Heart right ventricle (tissue), 16 donors: ENCODE measurements at places on chromosomes 12 and 14. TPM values are rescaled to one million over a fixed set of nuclear protein-coding genes. Genes with fewer than 3 reads are reported as not detected.

Gene HOXC13
- not detected for total RNA-seq

DNA sequence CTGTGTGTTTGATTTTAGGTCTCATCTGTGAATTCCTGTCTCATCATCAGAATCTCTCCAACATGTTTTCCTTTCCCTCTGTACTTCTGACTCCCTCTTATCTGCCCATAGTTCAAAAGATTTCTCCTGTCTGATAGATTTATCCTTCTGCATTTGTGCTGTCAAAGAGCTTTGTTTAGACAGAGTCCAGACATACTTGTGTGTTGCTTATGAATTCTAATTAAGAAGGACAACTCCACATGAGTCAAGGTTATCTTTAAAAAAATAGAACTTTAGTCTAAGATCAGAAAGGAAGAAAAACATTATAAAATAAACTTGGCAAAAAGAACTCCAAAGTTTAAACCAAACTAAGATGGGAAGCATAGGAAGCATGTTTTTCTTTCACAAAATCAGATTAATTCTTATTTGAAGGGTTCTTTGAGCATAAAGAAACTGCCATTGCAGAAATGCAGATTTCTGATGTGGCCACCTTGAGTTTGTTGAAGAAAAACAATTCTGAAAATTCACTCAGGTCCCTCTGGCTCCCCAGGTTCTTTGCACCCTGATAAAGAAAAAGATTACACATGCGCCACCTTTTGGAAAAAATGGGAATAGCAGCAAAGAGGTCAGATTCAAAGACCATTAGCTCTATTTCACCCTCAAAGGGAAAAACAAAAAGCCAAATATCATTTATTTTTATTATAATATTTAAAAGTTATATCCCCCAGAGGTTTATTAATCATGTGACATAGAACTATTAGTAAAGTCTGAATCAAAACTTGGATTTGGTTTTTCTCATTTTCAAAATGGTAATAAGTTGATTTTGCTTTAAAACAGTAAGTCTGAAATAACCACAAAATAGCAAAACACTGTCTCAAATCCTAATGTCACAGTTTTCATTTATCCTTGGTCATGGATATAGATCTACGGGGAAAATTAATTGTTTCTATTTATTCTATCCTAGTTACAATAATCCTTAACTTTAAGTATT lies 143.7 kb upstream of the DCN start:
- no peak for DNase-seq

DNA sequence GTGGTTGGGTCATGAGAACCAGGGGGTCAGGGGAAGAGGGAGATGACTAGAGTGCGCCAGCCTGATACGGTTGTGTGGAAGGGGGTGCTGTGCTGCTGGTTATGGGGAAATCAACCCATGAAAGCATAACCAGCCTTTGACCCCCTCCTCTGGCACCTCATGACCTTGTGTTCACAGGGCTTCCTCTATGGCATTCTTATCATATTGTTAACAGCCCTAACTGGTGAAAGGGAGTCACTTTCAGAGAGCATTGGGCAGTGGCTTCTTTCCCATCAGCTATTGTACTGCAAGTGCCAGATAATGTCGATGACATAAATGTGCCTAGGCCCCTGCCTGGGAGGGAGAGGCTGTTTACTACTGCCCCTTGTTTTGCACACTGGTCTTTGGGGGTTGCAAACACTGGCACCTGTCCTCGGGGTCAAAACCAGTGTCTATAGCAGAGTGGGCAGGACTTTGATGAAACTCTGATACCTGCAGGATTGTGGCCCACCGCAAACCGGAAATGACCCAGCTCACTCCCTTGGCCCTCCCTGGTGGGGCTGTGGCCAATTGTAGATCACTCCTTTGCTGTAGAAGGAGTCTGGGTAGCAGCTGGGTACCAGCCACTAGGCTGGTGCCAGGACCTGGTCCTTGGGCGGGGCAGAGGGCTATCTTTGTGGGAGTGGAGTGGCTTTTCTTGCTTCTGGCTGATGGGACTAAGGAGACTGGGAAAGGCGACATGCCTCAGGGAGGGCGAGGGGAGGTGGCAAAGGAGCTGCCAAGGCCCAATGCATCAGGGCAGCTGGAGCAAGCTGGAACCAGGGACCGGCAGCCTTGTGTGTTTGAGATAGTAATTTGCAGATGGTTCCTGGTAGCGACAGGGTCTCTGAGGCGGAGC lies 634 bp upstream of the TMEM63C start:
- no peak for DNase-seq

GRCh38 chr14:64117671-64118402 lies 176.3 kb downstream of the ESR2 start:
- DNase-seq: peak; percentile 52

GRCh38 chr12:103783744-103784664 lies 57.0 kb downstream of the NT5DC3 start:
- no peak for DNase-seq

Gene CLMN
- 5.7 TPM for total RNA-seq

DNA sequence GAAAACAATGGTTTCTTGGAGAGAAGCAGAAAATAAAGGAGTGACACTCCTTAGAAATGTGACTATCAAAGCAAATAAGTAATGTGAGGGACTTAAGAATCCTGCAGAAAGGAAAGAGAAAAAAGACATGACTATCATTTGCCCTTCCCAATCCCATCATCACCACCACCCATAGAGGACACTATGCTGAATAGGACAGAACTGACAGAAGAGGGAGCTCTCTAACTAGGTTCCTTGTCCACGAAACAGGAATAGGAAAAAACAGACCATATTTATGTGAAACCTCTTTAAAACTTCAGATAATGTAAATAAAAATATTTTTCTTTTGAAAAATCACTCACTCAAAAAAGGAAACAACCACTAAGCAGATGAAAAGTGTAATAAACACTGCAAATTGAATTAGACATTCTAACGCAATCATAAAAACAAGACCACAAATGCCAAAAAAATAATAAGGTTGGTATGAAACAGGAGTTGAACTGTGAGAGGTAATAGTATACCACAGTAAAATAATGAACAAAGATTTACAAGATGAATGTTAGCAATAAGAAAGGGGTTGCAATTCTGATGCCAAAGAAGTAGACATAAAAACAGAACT lies 24.1 kb downstream of the KLRD1 start:
- DNase-seq: no peak

GRCh38 chr12:55736780-55737580 lies 5.9 kb upstream of the GDF11 start:
- peak; percentile 72 for DNase-seq

Gene GAS2L3
- 2.7 TPM for total RNA-seq

Gene FCF1
- 35.0 TPM for total RNA-seq

GRCh38 chr12:28770322-28770721 lies 378.8 kb upstream of the FAR2 start:
- DNase-seq: no peak

DNA sequence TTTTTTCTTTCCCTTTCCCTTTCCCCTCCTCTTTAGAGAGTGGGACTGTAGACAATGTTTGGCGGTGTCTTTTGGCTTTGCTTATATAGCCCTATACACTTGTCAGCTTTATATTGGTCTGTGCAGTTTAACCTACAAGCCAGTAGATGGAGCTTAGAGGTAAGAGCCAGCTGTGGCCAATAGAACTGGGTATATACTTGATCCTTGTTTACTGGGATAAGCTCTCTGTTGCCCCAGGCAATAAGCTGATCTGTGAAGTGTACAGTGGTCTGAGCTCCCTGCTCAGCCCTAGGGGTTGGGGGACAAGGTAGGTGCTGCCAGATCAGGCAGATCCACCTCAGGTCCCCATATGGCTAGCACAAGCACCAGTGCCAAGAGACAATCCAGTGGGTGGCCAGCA lies 434.1 kb downstream of the NOVA1 start:
- no peak for DNase-seq

- DNase-seq: no peak
Measured at GRCh38 chr14:64979336-64980074, 7.2 kb upstream of the FNTB start.

- peak; percentile 22 for DNase-seq
Measured at GRCh38 chr12:79690638-79691510, at the start of gene PAWR. TSS of gene PAWR (minus strand) at chr12:79690964. CDS start at chr12:79690244, 720 bp downstream.

- DNase-seq: no peak
Measured at GRCh38 chr12:45014396-45014795, 36.5 kb downstream of the DBX2 start.

Gene KRT3
- not detected for total RNA-seq

GRCh38 chr12:132413931-132414588 lies 75.9 kb upstream of the FBRSL1 start:
- no peak for DNase-seq

DNA sequence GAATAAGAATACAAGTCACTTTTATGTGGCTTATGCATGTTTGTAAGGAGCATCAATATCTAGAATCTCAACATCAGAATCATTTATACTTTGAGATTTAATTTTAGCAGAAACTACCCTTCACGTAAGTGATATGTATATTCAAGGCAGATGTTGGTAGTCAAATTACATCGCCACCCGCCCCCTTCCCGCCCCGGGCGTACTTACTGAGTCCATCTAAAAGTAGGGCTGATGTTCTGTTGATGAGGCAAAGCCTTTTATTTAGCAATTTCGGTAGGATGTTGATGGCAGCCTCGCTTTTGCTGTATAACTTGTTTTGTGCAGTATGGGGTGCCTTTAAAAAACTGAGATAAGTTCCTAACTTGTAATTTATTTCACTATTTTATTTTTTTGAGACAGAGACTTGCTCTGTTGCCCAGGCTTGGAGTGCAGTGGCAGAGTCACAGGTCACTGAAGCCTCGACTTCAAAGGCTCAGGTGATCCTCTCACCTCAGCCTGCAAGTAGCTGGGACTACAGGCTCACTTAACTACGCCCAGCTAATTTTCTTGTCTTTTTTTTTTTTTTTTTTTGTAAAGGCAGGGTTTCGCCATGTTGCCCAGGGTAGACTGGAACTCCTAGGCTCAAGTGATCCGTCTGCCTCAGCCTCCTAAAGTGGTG lies 30.8 kb downstream of the KTN1 start:
- DNase-seq: no peak

GRCh38 chr14:49594347-49595091 lies 4.2 kb upstream of the LRR1 start:
- DNase-seq: no peak

GRCh38 chr12:69290545-69291277 lies 51.3 kb downstream of the CPSF6 start:
- peak; percentile 35 for DNase-seq

- DNase-seq: no peak
Measured at GRCh38 chr12:3332188-3332587, 158.8 kb upstream of the PRMT8 start.

Gene CNIH1
- total RNA-seq: 80.7 TPM

- DNase-seq: no peak
Measured at GRCh38 chr12:124392271-124392666, 97.4 kb downstream of the RFLNA start.

GRCh38 chr14:74962493-74962892 lies 7.1 kb upstream of the PGF start:
- DNase-seq: no peak

DNA sequence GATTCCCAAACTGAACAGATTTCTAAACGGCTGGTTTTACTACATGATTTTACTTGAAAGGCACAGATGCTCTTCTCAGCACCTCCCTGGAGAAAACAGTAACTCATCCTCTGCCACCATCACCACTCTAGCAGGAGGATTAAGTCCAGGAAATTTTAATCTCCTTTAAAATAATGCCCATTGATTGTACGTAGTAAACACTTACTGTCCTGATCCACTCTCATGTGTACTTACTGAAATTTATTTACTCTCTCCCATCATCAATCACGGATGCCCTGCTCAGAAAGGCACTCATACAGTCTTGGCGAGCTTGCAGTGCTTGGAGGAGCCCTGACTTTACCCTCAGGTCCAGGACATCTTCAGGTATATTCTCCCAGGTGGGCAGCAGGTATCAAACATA lies 239.8 kb upstream of the EGLN3 start:
- DNase-seq: no peak

DNA sequence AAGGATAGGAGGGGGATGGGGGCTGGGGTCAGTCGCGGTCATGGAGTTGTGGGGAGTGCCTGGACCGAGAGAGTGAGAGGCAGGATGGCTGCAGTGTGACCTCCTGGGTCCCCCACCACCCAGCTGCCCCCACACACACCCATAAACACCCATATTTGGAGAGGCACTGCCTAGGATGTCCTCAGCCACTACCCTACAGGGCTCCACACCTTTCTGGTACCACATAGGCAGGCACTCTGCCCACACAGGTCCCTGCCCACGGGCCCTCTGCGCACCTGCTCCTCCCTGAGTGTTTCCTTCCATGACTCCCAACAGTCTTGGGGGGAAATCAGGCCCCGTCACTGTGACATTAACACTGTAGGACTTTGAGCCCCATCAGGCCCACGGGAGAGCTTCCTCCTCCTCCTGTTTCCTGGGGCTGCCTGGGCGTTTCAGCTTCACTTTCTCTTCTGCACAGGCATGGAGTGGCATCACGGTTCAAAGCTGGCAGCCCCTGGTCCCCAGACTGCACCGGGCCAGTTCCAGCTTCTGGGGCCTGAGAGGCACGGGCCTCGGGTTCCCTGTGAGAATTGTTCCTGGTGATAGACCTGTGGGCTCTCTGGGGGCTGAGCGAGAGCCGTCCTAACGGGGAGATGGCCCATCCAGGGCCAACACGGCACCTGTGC lies 207.0 kb upstream of the C14orf180 start:
- DNase-seq: peak; percentile 7

Gene FAM222A
- 6.9 TPM for total RNA-seq

- peak; percentile 66 for DNase-seq
Measured at GRCh38 chr14:76918256-76918781, 92.1 kb downstream of the LRRC74A start.
